ENCODE measurements at places on chromosomes 5 and 9. TPM values are rescaled to one million over a fixed set of nuclear protein-coding genes. Genes with fewer than 3 reads are reported as not detected.

GRCh38 chr9:121340676-121341392 is 29.2 kb downstream of the STOM start:
- DNase-seq, result no peak

DNA sequence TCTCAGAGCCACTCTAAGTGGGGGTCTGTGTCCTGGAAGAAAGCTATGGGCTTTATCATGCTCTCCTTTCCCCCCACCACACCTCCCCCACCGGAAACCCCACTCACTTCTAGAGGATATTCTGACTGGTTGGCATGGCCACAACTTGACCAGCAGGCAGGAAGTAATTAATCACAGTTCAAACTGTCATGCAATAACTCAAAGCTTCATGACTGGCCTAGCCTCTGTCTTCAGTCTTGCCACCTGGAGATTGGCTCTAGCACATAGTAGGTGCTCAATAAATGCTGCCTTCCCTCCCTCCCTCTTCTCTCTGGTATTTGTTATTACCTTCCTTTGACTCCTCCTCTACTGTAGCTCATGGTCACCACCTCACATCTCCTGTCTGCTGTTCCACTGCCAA is 124.7 kb downstream of the GABBR2 start:
- peak; percentile 6 for DNase-seq

GRCh38 chr5:65837139-65837538 is 89.2 kb upstream of the ERBIN start:
- DNase-seq, result no peak

Gene TPD52L3
- not detected for total RNA-seq
